Cardiac fibroblast (primary cell): ENCODE measurements at places on chromosomes 12 and 14.

DNA sequence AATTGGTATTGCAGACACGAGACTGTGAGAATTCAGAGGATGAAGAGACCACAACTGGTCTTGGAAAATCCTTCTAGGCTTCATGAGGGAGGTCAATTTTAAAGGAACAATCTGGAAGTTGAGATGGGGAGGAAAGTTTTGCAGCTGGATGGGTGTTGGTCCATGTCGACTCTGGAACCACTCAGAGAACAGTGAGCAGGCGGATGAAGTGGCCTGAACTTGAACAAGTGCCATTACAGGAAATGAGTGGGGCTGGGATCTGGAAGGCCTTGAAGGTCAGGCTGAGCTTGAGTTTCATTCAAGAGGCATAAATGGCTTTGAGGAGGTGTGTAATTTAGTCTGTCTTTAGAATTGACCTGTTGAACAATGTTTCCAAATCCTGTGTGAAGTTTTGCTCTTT lies 140.9 kb downstream of the GALC start:
- DNase-seq: no peak

DNA sequence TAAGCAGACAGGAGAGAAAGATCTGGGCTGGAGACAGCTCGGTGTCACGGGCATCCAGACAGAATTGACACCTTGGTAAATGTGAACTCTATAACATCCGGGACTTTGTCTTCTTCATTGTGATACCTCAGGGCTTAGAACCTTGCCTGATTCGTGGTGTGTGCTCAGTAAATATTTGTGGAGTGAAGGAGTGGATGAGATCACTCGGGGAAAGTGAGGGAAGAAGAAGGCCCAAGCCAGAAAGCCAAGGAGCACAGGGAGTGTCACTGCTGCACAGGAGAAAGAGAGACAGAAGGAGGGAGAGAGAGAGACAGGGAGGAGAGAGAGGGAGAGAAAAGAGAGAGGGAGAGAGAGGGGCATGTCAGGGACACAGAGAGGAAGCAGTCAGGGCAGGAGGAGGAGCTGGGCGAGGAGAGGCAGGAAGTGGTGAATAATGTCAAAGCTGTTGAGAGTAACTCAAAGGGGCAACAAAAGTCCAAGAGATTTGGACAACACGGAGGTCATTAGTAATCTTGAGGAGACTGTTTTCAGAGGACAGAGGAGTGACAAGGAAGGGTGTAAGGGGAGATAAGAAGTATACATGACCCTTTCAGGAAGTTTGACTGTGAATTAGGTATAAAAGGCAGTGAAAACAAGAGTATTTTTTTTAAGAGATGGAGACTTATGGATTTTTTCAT lies 141.6 kb upstream of the MAX start:
- no peak for DNase-seq

DNA sequence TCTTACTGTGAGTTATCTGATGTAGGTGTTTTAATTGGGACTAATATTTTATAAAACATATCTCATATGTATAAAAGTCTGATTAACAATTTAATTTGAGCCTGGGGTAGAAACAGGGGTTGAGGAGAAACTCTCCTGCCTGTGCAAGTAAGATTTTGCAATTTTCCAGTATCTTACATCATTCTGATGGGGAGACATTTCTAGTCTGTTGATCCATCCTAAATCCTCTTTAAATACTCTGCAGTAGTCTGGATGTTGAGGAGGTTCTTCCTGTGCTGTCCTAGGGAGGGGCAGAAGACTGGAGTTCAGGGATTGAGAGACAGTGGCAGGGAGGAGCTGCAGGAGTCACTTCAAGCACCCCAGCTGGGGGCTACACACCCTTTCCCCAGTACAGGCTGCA lies 287.8 kb downstream of the ADGRD1 start:
- no peak for DNase-seq

DNA sequence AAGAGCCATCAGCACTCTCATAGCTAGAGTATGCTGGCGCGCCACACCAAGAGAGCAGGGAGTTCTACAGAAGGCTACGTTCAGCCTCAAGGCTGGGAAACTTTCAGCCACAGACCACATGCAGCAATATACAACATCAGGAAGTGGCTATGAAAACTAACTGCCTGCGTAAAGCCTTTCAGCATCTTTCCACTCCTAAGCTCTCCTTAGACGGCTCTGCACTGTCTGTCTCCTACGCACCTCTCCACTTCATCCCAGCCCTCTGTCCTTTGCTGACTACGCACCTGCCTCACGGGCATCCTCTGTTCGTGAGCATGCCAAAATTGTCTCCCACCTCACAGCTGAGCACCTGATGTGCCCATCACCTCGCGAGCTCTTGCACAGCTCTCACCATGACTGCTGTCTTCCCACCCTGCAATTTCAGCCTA lies 9.7 kb downstream of the MPHOSPH9 start:
- no peak for DNase-seq

DNA sequence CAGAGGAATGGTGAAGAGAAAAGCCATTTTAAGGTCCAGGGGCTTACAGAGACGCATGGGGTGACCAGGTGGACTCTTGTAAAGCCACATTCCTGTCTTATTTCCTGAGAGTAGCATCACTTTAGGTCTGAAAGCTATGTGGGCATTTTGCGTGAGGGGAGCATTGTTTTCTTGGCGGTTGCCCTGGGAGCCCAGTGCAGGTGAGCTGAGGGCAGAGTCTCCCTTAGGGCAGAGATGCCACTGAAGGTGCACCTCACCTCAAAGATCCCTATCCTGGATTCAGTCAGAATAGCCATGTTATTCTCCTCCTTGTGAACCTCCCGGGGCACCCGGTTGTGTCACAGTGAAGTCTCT lies 12.4 kb downstream of the GLRX5 start:
- no peak for DNase-seq

GRCh38 chr12:56688129-56688845 lies at the start of gene PTGES3:
PTGES3 (minus strand) TSS chr12:56688284; CDS start chr12:56687999, 285 bp downstream.
- peak; percentile 98 for DNase-seq

GRCh38 chr14:105532735-105533141 lies 6.4 kb downstream of the TMEM121 start:
- peak; percentile 42 for DNase-seq

GRCh38 chr14:102140750-102141145 lies 1.1 kb downstream of the WDR20 start:
- no peak for DNase-seq

DNA sequence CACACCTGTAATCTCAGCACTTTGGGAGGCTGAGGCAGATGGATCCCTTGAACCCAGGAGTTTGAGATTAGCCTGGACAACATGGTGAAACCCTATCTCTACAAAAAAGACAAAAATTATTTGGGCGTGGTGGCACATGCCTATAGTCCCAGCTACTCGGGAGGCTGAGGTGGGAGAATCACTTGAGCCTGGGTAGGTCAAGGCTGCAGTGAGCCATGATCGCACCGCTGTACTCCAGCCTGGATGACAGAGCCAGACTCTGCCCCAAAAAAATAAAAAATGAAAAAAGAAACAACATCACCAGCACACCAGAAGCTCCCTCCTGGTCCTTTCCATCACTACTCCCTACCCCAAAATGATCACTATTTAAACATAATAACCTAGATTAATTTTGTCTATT lies 2.6 kb downstream of the VEZT start:
- DNase-seq: no peak

GRCh38 chr12:56257071-56257470 lies 1.1 kb downstream of the ANKRD52 start:
- no peak for DNase-seq

DNA sequence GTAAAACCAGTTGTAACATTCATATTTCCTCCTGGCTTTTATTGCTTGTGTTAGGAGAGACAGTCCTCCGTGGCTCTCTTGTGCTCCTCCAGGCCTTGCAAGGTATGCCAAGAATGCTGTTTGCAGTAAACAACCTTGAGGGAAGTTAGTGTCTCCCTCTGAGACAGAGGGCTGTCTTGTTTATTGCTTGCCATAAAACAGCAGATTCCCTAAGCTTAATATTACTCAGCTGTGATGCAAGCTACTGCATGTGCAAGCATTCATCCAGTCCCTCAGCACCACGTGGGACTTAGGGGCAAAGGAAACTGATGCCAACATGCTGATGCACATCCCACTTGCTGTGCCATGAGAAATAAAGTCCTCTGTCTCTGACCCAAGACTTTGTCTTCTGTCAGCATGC lies 6.6 kb downstream of the POMT2 start:
- peak; percentile 79 for DNase-seq

DNA sequence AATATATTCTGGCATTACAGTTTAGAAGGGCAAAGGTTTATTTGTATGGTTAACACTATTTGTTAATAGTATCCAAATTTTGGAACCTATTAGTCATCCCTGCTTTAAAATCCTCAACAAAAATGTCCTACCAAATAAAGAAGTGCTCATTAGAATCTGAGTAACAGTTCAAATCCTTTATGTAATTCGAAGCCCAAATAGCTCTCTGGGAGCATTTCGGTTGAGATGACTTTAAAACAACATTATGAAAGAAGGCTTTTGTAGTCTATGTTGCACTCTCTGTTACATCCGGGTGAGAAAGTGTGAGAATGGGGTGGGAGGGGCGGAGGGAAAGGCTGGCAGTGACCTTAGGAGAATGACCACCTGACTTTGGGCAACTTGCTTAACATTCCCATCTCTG lies 59.7 kb downstream of the SLC38A1 start:
- DNase-seq: peak; percentile 61

DNA sequence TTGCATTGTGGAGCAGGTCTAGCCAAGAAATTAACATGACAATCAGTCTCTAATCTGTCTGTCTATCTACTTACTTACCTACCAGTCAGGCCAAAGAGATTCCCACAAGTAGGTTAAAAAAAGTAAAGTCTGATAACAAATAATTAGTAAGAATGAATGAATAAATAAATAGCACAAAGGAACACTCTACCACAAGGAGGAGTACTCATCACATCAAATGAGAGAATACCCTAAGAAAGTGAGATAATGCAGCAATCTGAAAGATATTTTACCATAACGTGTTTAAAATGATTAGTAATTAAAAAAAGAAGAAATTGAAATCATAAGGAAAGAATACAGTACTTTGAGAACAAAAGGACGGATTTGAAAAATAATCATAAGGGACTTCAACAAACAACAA lies 187.2 kb downstream of the SYNE2 start:
- no peak for DNase-seq

GRCh38 chr12:12482959-12483358 lies 79.7 kb downstream of the DUSP16 start:
- DNase-seq: no peak

DNA sequence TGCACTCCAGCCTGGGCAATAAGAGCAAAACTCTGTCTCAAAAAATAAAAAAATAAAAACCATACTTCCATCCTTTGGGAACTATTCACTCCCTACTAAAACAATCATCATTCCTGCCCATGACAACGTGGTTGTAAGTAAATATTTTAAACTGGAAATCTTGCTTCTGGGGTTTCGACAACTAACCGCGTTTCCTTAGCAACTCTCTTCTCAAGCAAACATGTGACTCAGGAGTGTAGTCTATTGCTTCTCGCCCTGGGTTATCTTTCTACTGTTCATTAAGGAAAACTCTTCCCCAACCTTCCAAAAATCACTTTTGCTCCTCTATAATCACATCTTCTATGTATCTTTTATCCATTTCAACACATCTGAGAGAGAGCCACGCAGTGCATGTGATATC lies 21.8 kb downstream of the APPL2 start:
- peak; percentile 49 for DNase-seq

GRCh38 chr12:53623548-53624385 lies 2.4 kb downstream of the ATF7 start:
- peak; percentile 66 for DNase-seq

- no peak for DNase-seq
Measured at GRCh38 chr14:42513837-42514236, 907.2 kb downstream of the LRFN5 start.

DNA sequence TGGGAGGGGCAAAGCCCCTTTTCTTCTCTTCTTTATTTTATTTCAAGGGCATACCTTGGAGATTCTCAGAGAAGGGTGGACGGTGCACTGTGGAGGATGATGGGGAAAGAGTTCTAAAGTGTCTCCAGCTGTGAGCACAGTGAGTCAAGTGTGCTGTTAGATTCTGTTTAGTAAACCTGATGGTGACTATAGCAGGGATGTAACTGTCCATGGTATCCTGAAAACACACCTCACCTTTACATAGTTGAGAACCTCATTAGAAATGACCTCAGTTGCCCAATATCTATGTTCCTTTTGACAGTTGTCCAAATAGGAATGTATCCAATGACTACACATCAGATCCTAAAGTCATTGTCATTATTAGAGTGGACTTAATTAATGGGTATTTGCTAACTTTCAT lies 38.0 kb downstream of the CNTN1 start:
- no peak for DNase-seq

DNA sequence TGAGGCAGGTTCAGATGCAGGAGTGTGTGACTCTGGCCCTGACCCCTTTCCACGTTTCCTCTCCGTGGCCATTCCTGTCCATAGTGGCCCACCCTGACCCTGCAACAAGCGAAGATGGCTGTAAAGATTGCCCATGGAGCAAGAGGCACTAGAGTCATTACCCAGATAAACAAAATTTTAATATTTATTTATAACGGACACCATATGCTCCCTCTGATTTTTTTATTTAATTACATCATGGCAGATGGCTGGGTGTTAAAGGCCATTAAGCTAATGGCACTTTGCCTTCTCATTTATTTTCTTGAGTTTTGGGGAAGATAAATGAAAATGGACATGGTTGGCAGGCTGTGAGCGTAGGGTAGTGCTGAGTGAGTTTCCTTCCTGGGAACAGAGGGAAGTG lies 58.7 kb downstream of the WSCD2 start:
- no peak for DNase-seq

DNA sequence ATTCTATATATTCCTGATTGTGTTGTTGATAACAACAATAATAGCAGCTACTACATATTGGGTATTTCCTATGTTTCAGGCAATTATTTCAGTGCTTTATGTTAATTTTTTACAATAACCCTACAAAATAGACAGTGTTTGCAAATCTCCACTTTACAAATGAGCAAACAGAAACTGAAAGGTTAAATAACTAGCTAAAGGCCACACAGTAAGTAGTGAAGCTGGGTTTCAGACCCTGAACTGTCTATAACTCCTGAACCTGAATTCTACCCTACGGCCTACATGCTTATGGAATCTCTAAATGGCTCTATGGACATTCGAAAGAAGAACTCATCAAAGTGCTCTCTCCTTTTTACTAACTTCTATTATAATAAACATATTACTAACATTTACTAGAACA lies 19.7 kb upstream of the NUDT4 start:
- no peak for DNase-seq

DNA sequence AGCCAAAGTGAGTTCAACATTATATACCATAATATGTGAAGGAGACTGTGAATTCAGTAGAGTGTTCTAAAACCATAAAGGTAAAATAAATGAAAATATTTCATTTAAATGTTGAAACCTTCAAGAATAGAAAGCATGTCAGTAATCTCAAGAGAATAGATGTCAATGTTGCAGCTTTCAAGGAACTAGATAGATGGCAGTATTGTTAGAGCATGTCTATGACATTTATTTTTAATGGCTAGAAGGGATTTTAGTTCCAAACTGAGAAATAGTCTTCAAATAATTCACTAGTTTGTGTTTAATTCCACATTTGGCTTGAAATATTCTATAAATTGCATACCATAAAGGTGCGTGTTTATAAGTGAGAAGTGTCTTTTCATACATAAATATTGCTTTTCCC lies 326.5 kb downstream of the FLRT2 start:
- DNase-seq: no peak

GRCh38 chr12:9334041-9334692 lies 126.0 kb upstream of the PZP start:
- no peak for DNase-seq
